NCI-H1694 treated with DMSO at 0.1 percent for 48 hours (cell line): ENCODE measurements at places on chromosomes 4 and X.

DNA sequence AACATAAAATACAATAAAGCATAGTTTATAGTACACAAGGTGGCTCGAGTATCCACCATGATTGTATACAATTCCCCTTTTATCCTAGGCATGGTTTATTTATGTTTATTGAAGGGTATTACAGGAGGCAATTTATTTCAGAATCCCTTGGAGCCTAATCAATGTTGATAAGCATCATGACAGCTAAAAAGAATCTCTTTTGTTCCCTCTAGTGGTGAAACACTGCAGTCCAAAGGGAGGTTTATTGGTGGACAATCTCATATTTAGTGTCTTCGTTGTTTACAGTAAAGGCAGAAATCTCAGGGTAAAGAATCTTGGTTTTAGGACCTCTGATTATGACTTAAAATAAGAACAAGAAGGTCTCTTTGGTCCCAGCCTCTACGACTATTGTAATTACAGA lies 1712.5 kb downstream of the C4orf33 start:
- DNase-seq = no peak

DNA sequence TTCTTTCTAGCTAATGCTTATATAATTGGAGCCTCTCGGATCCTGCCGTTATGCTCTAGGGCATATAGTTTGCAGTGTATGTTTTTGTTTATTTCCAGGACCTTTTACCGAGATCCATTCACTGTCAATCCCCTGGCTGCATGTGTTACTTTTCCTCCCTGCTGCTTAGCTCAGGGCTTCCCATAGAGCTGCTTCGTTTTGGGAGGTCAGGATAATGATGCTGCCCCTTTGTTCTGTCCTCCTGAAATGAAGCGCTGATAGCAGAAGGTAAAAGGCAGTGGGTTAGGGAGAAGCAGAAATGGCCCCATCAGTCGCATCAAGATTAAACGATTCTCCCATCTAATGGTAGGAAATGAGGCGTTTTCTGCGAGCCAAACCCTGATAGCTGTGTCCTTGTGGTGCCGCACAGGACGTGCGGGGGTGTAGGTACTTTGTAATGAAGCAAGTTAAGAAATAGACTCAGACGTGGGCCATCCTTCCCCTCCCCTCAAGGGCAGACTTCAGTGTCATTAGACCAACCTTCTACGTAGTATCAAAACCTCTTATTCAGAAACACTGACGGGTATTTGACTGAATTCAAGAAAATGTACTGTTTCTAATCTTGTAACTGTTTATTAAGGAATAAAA lies 37.3 kb downstream of the AFF2 start:
- DNase-seq = no peak

GRCh38 chr4:36835246-36835645 lies 409.3 kb upstream of the NWD2 start:
- no peak for DNase-seq

- DNase-seq = no peak
These were observed 47.1 kb downstream of the SLC9A6 start for GRCh38 chrX:136032370-136032769.

DNA sequence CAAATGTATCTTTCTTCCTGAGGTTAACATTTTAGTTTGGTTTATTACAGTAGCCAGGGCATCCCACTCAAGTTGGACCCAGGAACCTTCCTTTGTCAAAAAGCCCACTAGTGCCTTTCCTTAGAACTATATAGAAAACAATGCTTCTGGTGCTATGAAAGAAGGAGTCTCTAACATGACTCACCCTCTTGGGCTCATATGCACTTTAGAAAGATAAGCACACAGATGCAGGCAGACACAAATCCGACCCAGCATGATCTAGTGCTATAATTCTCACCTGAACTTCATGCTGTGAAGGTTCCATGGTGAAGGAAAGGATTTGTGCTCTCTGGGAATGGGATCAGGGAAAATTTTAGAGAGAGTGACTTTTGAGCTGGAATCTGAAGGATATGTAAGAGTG lies 289.4 kb downstream of the ANKRD50 start:
- DNase-seq = no peak

DNA sequence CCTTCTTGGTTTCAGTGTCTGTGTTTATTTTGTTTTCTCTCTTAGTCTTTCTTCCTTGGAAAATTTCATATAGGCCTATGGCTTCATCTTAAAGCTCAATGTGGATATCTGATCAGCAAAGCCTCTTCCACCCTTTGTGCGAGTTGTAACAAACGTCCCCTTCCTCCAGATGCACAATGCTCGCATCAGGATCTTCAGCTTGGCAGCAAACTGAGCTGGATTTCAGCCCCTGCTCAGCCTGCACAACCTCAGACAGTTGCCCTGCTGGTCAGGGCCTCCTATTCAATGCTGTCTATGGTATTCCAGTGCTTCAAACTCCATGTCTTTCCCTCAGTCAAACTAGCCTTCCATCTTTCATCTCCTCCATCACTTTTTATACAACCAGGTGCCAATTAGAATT lies 309.4 kb downstream of the ARHGAP24 start:
- DNase-seq = no peak

GRCh38 chr4:12929784-12930183 lies 554.4 kb downstream of the RAB28 start:
- no peak for DNase-seq

DNA sequence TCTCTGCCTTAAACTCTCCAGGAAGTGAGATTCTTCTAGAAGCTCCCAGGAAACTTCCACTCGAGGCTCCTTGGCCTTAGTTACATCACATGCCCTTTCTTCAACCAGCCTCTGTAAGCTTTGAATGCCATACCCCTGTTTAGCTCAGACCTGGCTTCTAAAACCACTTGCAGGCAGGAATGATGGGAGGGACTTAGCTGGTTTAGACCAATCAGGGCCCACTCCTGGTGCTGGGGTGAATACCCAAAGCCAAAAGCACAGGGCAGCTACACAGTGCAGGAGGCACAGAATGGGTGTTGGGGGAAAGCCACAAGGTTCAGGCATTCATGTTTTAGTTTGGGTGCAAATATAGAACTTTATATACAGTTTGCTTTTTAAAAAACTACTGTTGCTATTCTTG lies 296.2 kb downstream of the FRMPD4 start:
- no peak for DNase-seq

DNA sequence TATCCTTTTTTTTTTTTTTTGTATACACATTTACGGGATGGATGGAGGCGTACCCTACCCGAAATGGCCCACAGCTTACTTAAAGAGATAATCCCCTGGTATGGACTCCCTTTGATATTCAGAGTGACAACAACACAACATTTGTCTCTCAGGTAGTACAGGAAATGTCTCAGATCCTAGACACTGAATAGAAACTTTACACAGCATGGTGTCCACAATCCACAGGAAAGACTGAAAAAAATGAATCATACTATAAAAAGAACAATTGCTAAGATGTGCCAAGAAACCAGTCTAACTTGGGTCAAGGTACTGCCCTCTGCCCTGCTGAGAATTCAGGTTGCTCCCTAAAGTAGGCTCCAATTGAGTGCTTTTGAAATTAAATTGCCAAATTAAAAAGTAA lies 100.8 kb upstream of the LANCL3 start:
- no peak for DNase-seq

GRCh38 chrX:4656419-4656818 lies 943.0 kb upstream of the PRKX start:
- DNase-seq = no peak

DNA sequence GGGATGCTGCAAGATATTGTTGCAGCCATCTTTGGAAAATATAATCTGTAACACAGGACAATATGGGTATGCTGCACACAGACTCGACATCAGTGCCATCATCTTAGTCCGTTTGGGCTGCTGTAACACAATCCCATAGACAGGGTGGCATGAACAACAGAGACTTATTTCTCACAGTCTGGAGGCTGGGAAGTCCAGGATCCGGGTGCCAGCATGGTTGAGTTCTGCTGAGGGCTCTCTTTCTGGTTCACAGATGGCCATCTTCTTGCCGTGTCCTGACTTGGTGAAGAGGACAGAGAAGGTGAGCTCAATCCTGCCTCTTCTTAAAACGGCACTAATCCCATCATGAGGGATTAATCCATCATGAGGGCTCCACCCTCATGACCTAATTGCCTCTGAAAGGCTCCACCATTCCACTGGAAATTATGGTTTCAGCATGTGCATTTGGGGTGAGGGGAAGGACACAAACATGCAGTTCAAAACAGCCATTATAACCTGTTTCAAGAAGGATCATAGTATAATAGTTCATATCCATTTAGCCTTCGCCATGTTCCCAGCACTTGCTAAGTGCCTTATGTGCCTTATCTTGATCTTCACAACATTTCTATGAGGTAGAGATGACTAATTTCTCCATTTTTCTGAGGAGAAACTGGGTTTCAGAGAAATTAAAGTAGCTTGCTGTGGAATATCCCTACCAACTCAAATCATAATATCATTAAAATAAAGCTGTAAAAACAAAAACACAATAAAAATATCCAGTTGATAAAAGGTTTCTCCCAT lies 27.9 kb upstream of the SPP1 start:
- DNase-seq = no peak

- no peak for DNase-seq
These were observed 72.5 kb downstream of the CNGA2 start for GRCh38 chrX:151806967-151807540.

GRCh38 chr4:102624505-102624904 lies 123.3 kb downstream of the NFKB1 start:
- DNase-seq = no peak

- peak; percentile 20 for DNase-seq
These were observed 505.6 kb downstream of the RAPGEF2 start for GRCh38 chr4:159608436-159608835.

- no peak for DNase-seq
These were observed 327.4 kb downstream of the PPP3CA start for GRCh38 chr4:101019941-101020401.

- DNase-seq = no peak
These were observed 192.4 kb downstream of the CCNG2 start for GRCh38 chr4:77349364-77349763.

DNA sequence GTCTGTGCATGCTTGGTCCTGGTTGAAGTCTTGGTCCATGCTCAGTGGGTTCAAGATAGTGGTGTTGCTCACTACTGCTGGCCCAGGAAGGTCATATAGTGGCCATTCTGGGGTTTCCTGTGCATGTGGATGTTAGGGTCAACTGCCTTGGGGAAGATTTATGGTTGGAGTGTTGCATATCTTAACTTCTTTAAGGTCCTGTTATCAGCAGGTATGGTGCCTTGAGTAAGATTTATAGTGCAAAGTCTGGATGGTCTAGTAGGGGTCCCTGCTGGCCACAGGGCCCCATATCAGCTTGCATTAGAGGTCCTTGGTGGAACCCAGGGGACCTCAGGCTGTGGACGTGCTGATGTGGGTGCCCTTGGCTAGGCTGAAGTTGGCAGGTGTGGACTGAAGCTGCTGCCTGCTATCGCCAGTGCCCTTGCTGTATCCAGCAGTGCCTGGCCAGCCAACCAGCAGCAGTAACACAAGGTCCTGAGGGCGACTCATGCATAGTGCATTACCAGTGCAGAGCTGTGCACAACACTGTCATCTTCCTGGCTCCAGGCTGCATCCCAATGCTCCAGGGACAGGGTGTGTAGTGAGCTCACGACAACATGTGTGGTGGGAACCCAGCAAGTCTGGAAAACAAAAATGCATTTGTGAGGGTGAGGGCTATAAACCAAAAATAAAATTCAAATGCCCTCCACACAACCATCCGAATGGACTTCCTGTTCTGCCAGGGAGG lies 61.0 kb downstream of the BEX3 start:
- DNase-seq = no peak

DNA sequence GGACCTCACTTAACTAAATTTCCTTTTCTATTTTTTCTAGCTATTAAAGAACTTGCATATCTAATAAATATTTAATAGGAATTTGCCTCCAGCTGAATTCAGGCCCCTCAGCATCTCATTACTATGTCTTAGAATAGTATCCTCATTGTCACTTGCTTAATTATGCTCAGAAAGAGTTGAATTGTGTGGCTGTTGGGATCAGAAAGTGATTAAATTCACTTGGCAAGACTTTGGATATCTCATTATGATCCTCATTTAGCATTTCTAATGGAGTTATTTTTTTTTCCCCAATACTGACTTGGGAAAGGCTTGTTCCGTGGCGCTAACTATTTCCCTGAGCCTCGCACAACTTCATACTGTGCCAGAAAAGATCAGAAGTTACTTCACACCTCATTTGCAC lies 158.8 kb downstream of the IDS start:
- no peak for DNase-seq

DNA sequence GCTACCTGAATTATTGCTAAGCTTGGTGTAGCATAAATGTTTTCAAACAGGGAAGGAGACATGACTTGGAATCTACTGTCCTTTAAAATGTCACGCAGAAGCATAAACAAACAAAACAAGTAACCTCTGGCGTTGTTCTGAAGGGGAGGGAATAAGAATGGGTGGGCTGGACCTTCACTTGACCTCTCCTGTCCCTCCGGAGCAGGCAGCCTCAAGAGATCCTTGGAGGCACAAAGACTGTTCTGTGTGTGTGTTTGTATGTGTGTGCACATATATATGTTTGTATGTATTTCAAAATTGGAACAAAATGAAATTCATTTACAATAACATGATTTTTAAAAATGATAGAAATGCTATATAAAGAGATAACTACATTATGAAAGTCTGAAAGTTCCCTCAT lies 91.3 kb upstream of the DCLK2 start:
- no peak for DNase-seq

- no peak for DNase-seq
These were observed 25.6 kb upstream of the GPR78 start for GRCh38 chr4:8554555-8555100.

GRCh38 chrX:11888421-11888820 lies 130.4 kb downstream of the MSL3 start:
- no peak for DNase-seq

- DNase-seq = no peak
These were observed 69.4 kb upstream of the AFAP1 start for GRCh38 chr4:8009097-8009496.

- no peak for DNase-seq
These were observed 60.7 kb downstream of the WFS1 start for GRCh38 chr4:6330384-6330767.

DNA sequence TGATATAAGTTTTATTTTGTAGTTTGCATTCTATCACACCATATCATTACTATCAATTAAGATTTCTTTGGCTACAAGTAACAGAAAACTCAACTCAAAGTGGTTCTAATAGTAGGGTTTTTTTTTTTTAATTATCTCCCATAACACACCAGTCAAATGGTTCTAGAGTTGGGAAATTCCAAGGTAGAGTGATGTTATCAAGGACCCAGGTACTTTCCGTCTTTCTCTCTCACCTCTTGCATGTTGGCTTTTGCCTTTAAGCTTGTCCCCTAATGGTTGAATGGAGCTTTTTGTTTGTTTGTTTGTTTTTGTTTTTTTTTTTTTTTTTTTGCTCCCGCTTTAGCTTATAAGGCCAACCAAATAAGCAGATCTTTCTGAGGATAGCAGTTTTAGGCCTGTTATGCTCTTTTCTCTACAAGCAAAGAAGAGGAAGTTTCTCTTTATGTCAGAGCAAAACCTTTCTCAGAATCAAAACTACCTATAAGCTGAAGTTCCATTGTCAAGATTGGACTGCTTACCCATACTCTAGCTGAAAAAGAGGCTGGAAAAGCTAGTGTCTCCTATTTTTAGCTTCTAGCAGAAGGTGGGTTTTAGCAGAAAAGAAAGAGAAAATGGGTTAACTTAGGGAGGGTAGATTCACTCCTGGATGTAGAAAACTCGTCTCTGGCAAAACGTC lies 177.5 kb downstream of the EDA start:
- no peak for DNase-seq
